ENCODE measurements at places on chromosomes 16 and 17. TPM values are rescaled to one million over a fixed set of nuclear protein-coding genes. Genes with fewer than 3 reads are reported as not detected.

The QRICH2 gene
- polyA plus RNA-seq: 5.9 TPM

DNA sequence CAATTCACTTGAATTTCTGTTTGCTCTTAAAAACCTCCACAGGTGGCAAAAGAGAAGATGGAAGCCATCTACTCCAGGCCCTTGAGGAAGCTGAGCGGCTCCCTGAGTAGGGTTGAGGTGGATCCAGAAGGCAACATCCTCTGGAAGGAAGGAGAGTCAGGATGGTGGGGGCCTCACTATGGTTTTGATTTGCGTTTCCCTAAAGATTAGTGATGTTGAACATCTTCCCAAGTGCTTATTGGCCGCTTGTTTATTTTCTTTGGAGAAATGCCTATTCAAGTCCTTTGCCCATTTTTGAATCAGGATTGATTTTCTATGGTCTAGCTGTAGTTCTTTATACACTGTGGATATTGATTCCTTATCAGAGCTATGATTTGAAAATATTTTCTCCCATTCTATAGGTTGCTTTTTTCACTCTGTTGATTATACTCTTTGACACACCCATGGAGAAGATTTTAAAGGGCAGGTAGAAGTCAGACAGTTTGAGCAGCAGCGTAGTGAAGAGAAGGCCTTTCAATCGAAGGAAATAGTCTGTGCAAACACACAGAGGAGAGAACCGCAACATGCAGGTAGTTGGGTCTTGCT is 58.6 kb downstream of the WSB1 start:
- no peak for DNase-seq

GRCh38 chr16:5681966-5682365 is 584.4 kb upstream of the EEF2KMT start:
- DNase-seq: no peak

DNA sequence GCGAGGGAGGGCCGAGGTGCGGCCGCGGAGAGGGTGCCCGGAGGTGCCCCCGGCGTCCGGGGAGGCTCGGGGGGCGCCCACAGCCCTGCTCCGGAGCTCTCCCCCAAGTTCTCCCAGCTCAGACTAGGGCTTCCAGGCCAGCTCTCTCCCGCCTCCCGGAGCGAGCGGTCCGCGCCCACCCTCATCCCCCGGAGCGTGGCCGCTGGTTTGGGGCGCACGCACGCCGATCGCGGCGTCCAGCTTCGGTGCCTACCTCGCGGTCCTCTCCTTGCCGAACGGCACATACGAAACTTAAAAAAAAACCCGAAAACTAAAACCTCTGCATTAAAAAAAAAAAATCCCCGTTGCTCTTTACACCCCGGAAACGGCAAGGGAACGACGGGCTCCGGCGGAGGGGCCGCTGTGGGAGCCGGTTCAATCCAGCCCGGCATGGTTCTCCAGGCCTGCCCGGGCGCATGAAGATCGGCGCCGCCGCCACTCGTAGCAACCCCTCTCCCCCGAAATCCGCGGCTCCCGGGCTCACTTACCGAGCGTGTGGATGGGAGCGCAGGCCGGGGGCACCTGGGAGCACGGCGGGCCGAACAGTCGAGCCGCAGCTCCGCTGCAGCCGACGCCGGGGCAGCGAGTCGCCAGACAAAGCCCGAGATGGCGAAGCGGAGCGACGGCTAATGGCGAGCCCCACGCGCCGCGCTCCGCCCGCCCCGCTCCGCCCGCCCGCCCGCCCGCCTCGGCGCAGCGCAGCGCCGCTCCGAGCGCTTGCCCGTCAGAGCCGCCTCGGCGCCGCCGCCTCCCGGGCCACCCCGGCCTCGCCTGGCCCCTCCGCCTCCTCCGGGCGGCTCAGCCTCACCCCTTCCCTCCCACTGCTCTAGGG is 973 bp upstream of the UBTF start:
- peak; percentile 61 for DNase-seq

The KRT31 gene
- polyA plus RNA-seq: not detected

DNA sequence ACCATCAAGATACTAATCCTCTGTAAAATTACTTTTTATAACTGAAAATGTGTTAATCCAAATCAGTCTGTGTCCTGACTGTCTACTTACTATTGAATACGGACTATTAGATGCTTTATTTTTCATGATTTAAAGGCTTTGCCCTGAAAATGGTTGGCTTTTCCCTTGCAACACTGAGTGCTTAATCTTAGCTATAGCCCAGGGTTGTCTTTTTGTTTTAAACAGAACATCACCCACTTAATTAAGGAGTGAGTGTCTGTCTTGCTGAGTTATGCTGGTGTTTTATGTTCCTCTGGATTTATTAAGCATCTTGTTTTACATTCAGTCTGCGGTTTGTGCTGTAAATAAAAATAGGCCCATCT is 11.0 kb downstream of the FTO start:
- DNase-seq: no peak

The ZSCAN10 gene
- 0.12 TPM for polyA plus RNA-seq

- no peak for DNase-seq
These were observed 39.9 kb downstream of the XPO6 start for GRCh38 chr16:28171816-28172215.

GRCh38 chr16:88473666-88474534 is 20.8 kb downstream of the ZFPM1 start:
- DNase-seq: peak; percentile 69

DNA sequence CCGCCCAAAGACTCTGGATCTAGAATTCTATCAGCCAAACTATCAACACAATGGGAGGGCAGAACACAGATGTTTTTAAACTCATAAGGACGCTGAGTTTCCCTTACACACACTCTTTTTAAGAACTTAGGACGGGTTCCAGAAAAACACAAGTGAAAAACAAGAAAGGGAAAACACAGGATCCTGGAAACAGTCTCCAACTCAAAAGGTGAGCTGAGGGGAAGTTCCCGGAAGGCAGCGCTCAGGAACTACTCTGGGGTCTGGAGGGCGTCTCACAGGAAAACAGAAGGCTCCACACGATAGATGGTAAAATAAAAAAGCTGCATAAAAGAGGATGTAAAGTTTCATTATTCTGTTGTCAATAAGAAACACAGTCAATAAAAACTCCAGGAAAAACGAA is 80.2 kb upstream of the DOC2B start:
- DNase-seq: no peak

GRCh38 chr17:6072157-6072556 is 2.0 kb downstream of the WSCD1 start:
- DNase-seq: no peak

GRCh38 chr17:79937391-79938335 is 98.0 kb downstream of the TBC1D16 start:
- DNase-seq: no peak

The TP53TG3 gene
- polyA plus RNA-seq: not detected

- no peak for DNase-seq
These were observed 10.9 kb upstream of the ZFP90 start for GRCh38 chr16:68528233-68528632.

The WSCD1 gene
- 3.6 TPM for polyA plus RNA-seq

GRCh38 chr16:28179354-28179753 is 32.4 kb downstream of the XPO6 start:
- no peak for DNase-seq

DNA sequence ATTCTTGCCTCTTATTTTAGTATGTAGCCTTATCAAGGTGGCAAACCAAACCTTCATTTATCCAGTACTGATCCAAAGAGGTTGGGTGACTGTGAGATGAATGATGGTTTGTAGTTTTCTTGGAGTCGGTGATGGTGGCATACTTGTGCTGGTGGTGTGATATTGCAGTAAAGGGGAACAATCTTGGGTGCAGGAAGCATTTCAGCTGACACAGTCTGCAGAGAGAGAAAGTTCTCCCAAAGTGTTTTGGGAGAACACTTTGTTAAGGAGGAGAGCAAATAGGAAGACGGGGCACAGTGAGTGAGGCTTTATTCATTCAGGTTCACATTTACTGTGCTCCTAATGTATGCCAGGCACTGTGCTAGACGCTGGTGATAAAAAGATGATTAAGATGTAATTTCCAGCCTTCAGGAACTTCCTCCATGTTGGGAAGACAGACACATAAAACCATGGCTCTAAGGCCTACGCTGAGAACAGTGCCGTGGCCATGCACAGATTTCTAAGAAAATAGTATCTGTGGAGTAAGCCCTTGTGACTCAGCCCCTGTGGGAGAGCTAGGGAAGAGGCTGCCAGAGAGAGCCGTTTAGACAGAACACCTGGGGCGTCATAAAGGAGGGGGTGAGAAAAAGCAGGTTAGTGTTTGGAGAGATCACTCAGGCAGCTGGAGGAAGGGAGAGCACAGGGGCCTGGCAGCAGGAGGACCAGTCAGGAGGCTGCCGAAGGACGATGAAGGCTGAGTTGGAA is 13.8 kb downstream of the HEATR3 start:
- no peak for DNase-seq

The CNTNAP4 gene
- 0.48 TPM for polyA plus RNA-seq

DNA sequence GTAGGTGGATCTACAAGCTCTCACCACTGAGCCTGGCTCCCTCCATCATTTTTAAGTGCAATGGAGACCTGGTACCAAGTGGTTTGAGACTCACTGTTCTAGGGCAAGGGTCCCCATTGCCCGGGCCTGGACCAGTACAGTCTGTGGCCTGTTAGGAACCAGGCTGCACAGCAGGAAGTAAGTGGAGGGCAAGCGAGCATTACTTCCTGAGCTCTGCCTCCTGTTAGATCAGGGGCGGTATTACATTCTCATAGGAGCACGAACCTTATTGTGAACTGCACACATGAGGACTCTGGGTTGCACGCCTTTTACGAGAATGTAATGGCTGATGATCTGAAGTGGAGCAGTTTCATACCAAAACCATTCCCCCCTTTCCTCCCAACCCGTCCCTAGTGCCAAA is 6.8 kb upstream of the ZNF594 start:
- no peak for DNase-seq

GRCh38 chr17:31446195-31446967 is 54.9 kb downstream of the RAB11FIP4 start:
- DNase-seq: no peak

GRCh38 chr16:83851473-83851872 is 43.7 kb downstream of the HSBP1 start:
- no peak for DNase-seq

All from right lung (tissue), 10 donors.